ENCODE measurements at places on chromosomes 11 and 22.
A peak's percentile ranks its signal among the peaks of the same experiment; 100 is the strongest.

- no peak for DNase-seq
Measured at GRCh38 chr11:6599881-6600390, 3.5 kb downstream of the RRP8 start.

DNA sequence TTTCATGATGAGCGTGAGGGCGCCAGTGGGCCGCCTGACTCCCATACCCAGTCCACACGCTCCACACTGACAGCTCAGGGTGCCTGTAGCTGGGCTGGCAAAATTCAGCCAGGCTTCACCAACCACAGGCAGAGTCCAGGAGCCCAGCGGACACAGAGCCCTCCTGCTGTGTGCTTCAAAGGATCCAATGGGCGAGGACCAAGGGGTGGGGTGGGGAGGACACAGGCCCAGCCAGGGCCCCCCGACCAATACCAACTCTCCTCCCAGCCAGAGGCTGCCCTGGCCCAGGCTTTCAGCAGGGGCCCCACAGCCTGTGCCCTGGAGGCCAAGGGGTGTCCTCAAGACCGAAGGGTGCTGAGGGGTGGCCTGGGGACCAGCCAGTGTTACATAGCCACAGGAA, 336.1 kb downstream of the CTTN start:
- DNase-seq = no peak

DNA sequence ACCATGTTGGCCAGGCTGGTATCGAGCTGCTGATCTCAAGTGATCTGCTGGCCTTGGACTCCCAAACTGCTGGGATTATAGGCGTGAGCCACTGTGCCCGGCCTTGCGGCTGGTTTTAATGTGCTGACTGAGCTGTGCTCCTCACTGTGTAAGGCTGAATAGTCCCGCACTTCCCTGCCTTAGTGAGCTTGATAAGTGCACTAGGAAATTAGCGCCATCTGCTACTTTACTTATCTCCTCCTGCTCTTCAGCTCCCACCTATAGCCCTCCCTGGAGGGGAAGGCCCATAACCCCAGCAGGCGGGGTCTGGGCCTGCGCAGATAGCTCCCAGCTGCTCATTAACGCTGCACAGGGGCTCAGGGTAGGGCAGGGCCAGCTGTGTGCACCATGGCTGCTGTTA, 49.4 kb downstream of the CLMP start:
- DNase-seq = no peak

DNA sequence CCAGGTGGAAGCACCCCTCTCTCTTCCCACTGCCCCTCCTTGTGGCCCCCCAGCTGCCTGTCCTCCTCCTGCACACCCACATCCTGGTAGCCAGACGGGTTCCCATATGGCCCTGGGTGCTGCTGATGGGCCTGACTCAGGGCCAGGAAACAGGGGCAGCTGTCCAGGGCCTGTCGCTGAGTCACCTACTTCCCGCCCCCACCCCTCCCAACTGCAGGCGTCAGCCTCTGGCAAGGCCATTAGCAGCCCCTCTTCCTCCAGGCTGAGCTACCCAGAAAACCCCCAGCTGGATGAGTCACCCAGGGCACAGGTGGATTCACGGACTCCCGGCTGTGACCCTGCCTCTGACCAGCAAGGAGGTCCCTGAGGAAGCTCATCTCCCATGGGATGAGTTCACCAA, 6.9 kb upstream of the GAL start:
- DNase-seq = no peak

GRCh38 chr11:90135016-90135415, 553 bp downstream of the NAALAD2 start:
- no peak for DNase-seq

GRCh38 chr11:101241160-101241795, 111.7 kb upstream of the PGR start:
- no peak for DNase-seq

DNA sequence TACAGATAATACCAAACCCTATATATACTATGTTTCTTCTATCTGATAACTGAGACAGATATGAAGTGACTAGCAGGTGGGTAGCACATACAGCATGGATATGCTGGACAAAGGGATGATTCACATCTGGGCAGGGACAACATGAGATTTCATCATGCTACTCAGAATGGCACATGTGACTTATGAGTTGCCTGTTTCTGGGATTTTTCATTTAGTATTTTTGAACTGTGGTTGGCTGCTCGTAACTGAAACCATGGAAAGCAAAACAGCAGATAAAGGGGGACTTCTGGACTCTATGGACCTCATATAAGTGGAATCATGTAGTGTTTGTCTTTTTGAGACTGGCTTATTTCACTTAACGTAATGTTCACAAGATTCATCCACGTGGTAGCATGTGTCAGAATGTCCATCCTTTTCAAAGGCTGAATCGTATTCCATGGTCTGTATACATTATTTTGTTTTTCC, 883.0 kb downstream of the TBC1D22A start:
- no peak for DNase-seq

DNA sequence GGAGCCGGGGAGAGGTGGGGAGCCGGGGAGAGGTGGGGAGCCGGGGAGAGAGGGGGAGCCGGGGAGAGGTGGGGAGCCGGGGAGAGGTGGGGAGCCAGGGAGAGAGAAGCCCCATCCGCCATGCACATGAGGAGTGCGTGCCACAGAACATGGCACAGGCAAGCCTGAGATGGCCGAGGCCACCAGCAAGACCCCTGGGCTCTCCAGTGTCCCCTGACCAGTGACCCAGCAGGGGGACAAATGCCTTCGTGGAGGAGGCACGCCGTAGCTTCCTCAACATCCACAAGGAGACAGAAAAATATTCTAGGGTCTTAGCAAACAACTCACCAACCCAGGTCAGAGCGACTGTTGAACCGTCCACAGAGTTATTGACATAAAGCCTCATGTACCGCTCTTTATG, 618.8 kb downstream of the TBC1D22A start:
- DNase-seq = no peak

DNA sequence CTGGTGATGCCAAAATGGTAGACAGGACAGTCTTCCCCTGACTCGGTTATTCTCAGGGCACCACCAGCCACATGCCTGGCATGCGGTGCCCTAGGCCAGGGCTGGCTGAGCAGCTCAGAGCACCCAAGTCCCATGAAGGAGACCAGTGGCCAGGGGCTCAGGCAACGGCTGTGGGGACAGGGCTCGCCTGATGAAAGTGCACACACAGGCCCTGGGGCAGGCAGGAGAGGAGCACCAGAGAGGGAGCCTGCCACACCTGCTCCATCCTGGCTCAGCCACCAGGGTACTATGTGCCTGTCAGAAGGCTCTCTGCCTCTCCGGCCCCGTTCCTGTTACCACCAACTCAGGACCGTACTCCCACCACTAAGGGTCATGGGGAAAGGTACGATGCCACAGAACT, 12.1 kb downstream of the ELFN2 start:
- DNase-seq = no peak

- DNase-seq = no peak
Measured at GRCh38 chr22:47220752-47221151, 458.3 kb downstream of the TBC1D22A start.

- DNase-seq = no peak
Measured at GRCh38 chr11:120908461-120909181, 115.3 kb upstream of the TBCEL start.

DNA sequence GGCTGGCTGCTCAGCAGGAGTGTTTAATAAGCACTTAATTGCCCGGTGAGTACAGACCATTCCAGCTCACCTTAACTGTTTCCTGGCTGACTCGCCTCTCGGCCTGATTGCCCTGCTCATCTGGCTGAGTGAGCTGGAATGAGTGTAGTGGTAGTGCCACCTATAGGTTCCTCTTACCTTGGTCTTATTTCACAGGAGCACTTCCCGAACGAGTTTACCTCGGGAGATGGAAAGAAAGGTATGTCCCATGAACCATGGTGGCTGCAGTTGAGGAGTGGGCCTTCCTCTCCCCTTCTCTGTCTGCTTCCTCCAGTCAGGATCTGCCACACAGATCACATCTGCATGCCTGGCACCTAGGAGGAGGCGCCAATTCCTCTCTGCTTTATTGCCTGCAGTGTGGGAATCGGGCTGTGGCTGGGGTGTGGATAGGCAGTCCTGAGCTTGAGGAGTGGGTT, 26.7 kb downstream of the UPB1 start:
- DNase-seq = no peak

DNA sequence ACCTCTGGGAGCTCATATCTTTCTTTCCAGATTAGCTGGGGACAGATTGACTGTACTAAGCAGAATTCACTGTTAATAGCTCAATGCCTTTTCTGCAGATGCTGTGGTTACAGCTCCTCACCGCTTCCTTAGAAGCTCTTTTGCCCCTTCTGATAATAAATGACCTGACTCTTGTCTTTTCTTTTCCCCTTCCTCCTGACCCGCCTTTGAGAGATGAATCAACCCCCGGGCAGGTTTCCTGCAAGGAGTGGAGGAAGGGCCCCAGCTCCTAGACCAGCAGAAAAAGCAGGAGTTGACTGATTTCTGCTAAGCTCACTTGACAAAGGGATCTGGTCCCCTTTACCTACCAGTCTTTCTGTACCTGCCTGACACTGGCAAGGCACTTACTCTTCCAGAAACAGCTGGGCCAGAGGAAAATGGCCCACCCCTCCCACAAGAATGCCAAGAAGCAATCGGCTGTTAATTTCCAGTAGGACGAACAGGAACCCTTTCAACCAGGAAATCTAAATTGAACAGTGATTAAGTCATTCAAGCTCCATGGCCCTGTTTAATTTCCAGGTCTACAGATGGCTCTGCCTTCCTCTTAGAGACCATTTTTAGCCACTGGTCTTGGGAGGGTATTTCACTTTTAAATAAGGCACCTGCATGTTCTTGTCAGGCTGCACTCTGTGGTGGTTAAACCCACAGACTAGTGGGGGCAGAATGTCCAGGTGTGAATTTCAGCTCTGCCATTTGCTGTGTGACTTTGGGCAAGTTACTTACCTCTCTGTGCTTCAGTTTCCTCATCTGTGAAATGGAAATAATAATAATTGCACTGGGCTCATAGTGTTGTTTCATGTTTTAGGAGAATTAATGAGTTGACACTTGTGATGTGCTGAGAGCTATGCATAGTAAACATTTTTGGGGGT, 67.5 kb downstream of the PRR5L start:
- no peak for DNase-seq

- no peak for DNase-seq
Measured at GRCh38 chr22:35102663-35103062, 36.7 kb downstream of the ISX start.

- DNase-seq = peak; percentile 57
Measured at GRCh38 chr11:61509043-61510029, 787 bp downstream of the LRRC10B start.

DNA sequence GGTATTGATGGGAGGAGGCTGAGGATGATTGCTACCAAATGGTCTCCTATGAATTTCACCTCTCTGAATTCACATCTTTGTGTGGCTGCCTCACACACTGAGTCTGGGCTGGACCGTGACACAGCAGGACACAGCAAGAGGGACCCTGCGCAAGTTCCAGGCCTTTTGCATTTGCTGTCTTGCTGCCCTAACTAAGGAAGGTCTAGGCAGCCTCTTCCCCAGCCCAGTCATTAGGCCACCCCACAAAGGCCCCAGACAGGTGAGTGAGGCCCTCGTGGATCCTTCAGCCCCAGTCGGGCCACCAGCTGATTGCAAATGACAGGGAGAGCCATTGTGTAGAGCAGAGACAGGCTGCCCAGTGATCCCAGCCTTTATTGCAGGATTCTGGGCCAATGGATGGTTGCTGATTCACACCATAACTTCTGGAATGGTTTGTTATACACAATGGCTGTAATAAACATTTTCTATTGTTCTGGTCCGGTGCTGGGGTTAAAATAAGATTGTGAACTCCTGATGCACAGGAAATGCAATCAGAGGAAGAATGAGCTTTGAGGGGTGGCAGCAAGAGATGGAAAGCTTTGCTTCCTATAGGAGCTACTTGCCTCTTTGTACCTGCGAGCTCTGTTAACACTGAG, 28.5 kb upstream of the CSNK2A3 start:
- DNase-seq = no peak

DNA sequence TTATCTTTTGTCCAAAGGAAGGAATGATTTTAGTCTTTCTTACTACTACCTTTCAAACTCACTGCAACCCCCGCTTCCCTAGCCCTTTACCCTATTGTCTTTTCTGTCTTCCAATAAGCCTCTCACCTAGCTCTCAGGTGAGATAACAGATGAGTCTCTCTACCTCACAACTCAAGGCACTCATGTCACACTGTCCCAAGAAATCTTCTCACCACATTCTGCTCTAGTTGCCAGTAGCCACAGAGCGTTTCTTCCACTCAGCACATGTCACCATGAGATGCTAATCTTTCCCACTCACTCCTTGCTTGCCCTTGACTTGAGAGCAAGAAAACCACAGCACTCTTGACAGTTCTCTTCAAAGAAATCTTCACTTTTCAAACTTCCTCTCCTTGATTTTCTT, 32.7 kb upstream of the TMEM41B start:
- no peak for DNase-seq

GRCh38 chr22:43039800-43040199, 24.9 kb upstream of the PACSIN2 start:
- no peak for DNase-seq

DNA sequence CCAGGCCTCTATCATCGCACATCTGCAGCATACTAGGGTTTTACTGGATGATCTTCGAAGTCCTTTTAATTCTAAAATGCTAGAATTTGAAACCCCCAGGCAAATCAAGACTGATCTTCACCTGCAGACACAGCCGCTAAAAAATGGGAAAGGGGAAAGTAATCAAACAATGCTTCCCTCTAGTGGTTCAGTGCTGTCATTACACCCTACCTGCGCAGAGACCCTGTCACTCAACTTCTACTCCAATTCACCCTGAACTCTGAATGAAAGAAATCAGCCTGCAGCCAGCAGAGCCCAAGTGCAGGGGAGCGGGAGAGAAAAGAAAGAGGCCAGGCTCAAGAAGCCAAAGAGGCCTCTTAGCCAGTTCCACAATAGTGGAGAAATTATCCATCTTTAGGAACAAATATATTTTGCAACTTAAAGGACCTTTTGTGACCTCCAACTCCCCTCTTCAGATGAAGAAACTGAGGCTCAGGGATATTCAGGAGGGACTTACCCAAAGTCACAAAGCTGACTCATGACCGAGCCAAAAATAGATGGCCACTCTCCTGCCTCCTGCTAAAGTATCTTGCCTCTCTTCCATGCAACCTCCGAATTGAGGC, 33.0 kb downstream of the SERGEF start:
- no peak for DNase-seq

DNA sequence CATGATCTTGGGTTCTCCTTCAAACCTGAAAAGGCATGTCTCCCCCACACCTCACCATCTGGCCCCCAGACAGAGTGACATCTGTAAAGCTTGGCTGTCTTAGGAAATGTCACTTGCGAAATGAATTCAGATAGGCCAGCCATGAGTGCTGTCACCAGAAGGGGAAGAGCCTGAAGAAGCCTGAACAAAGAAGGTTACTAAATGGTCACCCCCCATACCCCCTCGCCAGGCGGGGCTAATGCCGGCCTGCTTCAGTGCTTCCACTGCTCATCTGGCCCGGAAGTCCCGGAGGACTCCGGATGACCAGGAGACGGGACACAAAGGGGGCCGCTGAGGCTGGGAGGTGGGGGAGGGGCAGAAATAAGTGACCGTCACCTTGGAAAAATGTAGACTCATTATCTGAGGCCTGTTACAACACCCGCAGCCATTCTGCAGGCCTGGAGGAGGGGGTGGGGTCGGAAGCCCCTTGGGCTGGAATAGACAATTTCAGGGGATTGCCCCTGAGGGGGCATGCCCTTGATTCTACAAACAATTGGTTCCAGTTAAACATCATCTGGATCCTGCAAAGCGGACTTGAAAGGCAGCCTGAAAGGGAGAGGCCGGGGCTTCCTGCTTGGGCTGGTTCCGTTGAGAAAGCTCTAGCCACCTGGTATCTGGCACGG, 43.2 kb downstream of the NAT10 start:
- no peak for DNase-seq

- DNase-seq = no peak
Measured at GRCh38 chr11:65426839-65427690, 4.5 kb downstream of the NEAT1 start.

Data from nucleus accumbens (tissue), 56 donors.